Stimulated activated CD4-positive, alpha-beta T cell treated with anti-CD3 and anti-CD28 coated beads, Interleukin-1b, Interleukin-23, amount 100 ng/mL, for 48 hours (primary cell): ENCODE measurements at places on chromosomes 5 and 9.

DNA sequence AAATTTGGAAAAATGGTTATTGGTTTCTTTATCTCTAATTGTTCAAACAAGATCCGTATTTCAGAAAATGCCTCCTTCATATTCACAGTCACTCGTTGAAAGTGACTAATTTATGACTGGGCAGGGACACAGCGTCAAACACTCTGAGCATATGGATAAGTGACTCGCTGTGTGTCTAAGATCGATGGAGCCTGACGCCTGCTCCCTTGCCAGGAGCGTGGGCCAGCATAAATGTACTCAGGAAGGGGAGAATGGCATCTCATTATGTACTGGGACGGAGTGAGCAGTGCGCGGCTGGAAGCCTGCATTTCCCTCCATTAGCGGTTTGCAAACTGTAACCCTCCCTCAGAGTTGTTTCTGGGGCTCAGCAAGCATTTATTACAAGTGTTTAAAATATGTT, 79.8 kb upstream of the CAST start:
- DNase-seq: no peak

DNA sequence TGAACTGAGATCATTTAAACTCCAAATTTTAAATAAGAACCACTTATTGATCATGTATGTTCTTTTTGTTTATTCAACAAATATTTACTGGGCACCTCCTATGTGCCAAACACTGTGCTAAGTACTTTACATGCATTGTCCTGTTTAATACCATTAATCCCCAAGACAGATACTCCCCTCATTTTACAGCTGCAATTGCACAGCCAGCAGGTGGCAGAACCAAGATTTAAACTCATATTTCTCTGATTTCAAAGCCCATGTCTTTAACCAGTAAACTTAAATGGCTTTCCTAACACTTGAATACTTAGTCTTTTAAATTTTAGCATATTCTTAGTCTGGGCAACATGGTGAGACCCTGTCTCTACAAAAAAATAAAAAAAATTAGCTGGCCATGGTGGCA, 43.4 kb upstream of the KIAA1958 start:
- DNase-seq: no peak

GRCh38 chr5:158654415-158654814, 445.3 kb downstream of the EBF1 start:
- DNase-seq: no peak

- DNase-seq: no peak
Observed at GRCh38 chr5:154944716-154945115, 3.8 kb downstream of the MRPL22 start.

DNA sequence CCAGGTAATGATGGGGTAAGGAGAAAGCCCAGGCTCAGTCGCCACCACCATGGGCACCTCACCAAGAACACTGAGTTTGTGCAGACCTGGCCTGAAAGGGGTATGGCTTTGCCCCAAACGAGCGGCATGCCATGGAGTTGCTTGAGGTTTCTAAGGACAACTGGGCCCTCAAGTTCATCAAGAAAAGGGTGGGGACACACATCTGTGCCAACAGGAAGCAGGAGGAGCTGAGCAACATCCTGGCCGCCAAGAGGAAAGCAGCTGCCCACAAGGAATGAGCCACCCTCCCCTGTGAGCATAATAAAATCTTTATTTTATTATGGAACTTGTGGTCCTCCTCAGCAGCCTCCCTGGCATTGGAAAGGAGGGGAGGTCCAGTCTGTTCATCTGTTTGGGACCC, 23.8 kb downstream of the CD14 start:
- no peak for DNase-seq

DNA sequence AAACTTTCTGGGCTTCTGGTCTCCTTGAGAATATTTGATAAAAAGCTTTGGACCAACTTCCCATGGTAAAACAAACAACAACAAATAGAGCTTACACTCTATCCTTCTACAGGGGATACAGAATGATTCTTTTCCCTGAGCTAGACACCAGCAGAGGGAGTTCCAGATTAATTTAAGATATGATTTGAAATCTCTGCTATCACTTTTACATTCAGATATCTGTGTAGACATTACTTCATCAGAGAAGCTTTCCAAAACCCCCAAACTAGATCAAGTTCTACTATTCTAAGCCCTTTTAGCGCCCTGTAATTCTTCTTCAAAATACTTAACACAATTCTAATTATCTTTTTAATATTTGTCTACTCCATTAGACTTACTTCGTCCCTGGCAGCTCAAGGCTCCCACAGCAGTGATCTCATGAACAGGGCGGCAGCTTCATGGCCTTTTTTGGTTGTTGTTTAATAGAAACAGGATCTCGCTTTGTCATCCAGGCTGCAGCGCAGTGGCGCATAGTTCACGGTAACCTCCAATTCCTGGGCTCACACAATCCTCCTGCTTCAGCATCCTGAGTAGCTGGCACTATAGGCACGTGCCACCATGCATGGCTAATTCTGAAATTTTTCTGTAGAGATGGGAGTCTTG, 955 bp upstream of the GALNT12 start:
- no peak for DNase-seq

GRCh38 chr9:111525056-111525977, at the start of gene ZNF483:
ZNF483 (plus strand) TSS chr9:111525179; CDS start chr9:111527396, 2,217 bp downstream.
- DNase-seq: peak; percentile 64

- DNase-seq: no peak
Observed at GRCh38 chr5:125579182-125579581, 832.7 kb upstream of the ZNF608 start.

GRCh38 chr9:16710888-16711287, 159.6 kb downstream of the BNC2 start:
- no peak for DNase-seq

DNA sequence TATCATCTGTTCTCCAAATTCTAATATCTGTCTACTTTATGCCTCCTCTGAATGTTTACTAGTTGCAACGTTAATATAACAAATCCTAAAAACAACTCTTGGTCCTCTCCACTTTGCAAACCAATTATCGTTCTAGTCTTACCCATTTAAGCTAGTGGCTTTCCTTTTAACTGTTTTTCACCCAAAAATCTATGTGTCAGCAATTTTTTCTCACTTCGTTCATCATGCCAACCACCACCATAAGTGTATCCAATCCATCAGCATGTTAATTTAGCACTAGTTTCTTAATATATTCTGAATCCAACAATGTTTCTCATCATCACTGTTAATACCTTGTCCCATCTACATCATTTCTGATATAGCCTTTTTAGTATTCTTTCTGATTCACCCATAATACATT, 90.0 kb upstream of the RORB start:
- DNase-seq: no peak

GRCh38 chr5:135543485-135544304, 7.9 kb upstream of the NEUROG1 start:
- DNase-seq: no peak

DNA sequence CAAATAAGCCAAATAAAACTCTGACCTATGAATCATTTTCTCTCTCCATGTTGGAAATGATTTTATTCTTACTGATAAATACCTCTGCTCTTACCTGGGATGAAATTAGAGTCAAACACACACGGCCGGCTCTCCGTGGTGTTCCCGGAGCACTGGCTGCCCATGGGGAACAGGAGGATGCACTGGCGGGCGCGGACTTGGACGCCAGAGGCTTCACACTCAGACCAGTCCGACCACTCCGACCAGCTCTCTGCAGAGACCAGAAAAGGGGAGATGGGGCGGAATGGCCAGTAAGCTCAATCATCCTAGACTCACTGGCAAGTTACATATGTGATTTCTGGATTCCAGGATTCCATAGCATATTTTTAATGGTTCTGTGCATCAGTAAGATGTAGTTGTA, 494.1 kb downstream of the SEMA5A start:
- DNase-seq: no peak

GRCh38 chr5:17187011-17187785, 30.2 kb upstream of the BASP1 start:
- no peak for DNase-seq

DNA sequence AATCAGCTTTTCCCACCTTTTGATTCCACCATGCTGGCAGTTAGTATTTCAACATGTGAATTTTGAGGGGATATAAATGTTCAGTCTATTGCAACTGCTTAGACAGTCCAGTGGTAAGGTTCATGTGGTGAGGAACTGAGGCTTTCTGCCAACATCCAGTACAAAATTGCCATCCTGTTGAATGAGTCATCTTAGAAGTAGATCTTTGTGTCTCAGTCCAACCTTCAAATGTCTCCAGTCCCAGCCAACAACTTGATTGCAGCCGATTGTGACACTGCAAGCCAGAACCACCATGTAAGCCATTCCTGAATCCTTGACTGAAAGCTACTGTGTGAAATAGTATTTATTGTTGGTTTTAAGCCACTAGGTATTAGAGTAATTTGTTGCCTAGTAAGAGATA, 331.5 kb upstream of the GRIN3A start:
- DNase-seq: no peak
